Osteocyte (in vitro differentiated cells): ENCODE measurements at places on chromosomes 4 and X. TPM values are rescaled to one million over a fixed set of nuclear protein-coding genes. Genes with fewer than 3 reads are reported as not detected.

The ATP2B3 gene
- total RNA-seq = 0.21 and 0.39 TPM in 2 replicates

- no peak for DNase-seq
- H3K27me3 ChIP-seq = peaks cover 35% of the 10 kb centered on the region
- H3K36me3 ChIP-seq = no peaks in the 10 kb centered on the region
- H3K4me1 ChIP-seq = peaks cover 14% of the 10 kb centered on the region
- H3K27ac ChIP-seq = no peak overlapping the region
- H3K4me3 ChIP-seq = no peak overlapping the region
Observed at GRCh38 chr4:172950990-172951389, 217.6 kb upstream of the GALNT7 start.

- no peak overlapping the region for H3K4me3 ChIP-seq
- peak; percentile 81 for DNase-seq
- H3K36me3 ChIP-seq = no peaks in the 10 kb centered on the region
- H3K27ac ChIP-seq = peak overlapping the region; percentile 85
Observed at GRCh38 chrX:72029483-72030411, 102.0 kb downstream of the RTL5 start.

The GYG2 gene
- 9.7 and 11.8 TPM in 2 replicates for total RNA-seq
